NCI-H2029 treated with DMSO at 0.1 percent for 48 hours (cell line): ENCODE measurements at places on chromosomes 3 and 15.

- DNase-seq: no peak
Observed at GRCh38 chr3:168249205-168249549, 153.5 kb upstream of the GOLIM4 start.

DNA sequence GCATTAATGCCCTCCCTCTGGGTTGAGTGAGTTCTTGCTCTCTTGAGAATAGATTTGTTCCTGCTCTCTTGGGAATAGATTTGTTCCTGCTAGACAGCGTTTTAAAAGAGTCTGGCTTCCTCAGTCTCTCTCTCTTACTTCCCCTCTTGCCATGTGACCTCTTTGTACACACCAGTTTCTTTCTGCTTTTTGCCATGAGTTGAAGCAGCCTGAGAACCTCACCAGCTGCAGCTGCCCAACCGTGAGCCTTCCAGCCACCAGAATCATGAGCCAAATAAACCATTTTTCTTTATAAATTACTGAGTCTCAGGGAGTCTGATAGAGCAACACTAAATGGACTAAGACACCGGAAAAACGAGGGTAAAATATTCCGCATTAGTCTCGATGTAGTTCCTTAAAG is 253.6 kb downstream of the CNTN6 start:
- no peak for DNase-seq

GRCh38 chr15:60278879-60279278 is 118.9 kb downstream of the ANXA2 start:
- no peak for DNase-seq

- DNase-seq: no peak
Observed at GRCh38 chr3:27824312-27825200, 102.4 kb upstream of the EOMES start.

DNA sequence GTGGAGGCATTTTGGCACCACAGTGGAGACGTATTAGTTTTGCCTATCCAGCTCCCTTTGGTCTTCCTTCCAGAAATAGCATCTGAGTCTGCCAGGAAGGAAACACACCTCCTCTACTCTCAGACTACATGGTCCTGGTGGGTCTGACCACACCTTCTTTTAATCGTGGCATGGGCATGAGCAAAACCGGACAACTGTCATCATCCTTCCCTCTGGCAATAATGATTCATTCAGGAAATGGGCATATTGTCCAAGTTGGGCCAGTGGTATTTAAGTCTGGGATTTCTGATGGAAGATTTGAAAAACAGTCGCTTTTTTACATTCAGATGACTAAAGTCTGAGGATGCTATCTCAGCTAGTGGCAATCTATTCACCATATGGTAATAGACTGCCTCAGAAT is 601.0 kb upstream of the ADAMTS9 start:
- DNase-seq: no peak
